Heart right ventricle (tissue), 16 donors: ENCODE measurements at places on chromosomes 3 and 15. TPM values are rescaled to one million over a fixed set of nuclear protein-coding genes. Genes with fewer than 3 reads are reported as not detected.

The JAGN1 gene
- 23.2 TPM for polyA plus RNA-seq

The SLC22A14 gene
- 0.06 TPM for polyA plus RNA-seq

The MNS1 gene
- 0.33 TPM for polyA plus RNA-seq

The BCHE gene
- polyA plus RNA-seq = 1.8 TPM

The TRAT1 gene
- not detected for polyA plus RNA-seq

The SV2B gene
- polyA plus RNA-seq = 0.29 TPM
